RPMI8226 (cell line): ENCODE measurements at places on chromosomes 2 and 18.

GRCh38 chr2:62727876-62728566 is 22.5 kb downstream of the EHBP1 start:
- no peak for DNase-seq

- DNase-seq, result no peak
Measured at GRCh38 chr2:222448748-222449181, 24.4 kb downstream of the SGPP2 start.

- no peak for DNase-seq
Measured at GRCh38 chr2:203670939-203671338, 35.5 kb upstream of the CD28 start.

DNA sequence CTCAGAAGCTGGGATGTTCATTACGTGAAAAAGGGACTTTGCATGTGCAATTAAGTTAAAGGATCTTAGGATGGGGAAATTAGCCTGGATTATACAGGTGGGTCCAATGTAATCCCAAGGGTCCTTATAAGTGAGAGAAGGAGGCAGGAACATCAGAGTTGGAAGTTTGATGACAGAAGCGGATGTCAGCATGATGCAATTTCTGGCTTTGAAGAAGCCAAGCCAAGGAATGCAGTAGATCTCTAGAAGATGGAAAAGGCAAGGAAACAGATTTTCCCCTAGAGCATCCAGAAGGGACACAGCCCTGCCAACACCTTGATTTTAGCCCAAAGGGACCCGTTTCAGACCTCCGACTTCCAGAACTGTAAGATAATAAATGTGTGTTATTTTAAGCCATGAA is 136.4 kb downstream of the LNPK start:
- DNase-seq, result no peak

GRCh38 chr2:193315428-193316091 is 1120.8 kb upstream of the TMEFF2 start:
- no peak for DNase-seq

GRCh38 chr2:144378551-144378950 is 141.4 kb downstream of the ZEB2 start:
- no peak for DNase-seq

- DNase-seq, result no peak
Measured at GRCh38 chr2:96195410-96196066, 13.1 kb downstream of the STARD7 start.

GRCh38 chr2:18379870-18380269 is 180.6 kb downstream of the RDH14 start:
- no peak for DNase-seq

- no peak for DNase-seq
Measured at GRCh38 chr18:47968006-47968676, 37.7 kb upstream of the SMAD2 start.

- no peak for DNase-seq
Measured at GRCh38 chr2:118053681-118054080, 34.6 kb upstream of the INSIG2 start.

GRCh38 chr2:158413581-158413980 is 43.0 kb downstream of the CCDC148 start:
- no peak for DNase-seq

- no peak for DNase-seq
Measured at GRCh38 chr2:15554525-15555218, 6.5 kb downstream of the NBAS start.

- DNase-seq, result peak; percentile 79
Measured at GRCh38 chr2:238259061-238260020, 19.5 kb upstream of the HES6 start.

- no peak for DNase-seq
Measured at GRCh38 chr2:145086910-145087309, 567.0 kb upstream of the ZEB2 start.
